ENCODE measurements at places on chromosomes 6 and 20. TPM values are rescaled to one million over a fixed set of nuclear protein-coding genes. Genes with fewer than 3 reads are reported as not detected.

GRCh38 chr6:12150812-12151432 is 138.8 kb downstream of the HIVEP1 start:
- no peaks in the 10 kb centered on the region for H3K4me1 ChIP-seq
- H3K27me3 ChIP-seq, result no peaks in the 10 kb centered on the region

DNA sequence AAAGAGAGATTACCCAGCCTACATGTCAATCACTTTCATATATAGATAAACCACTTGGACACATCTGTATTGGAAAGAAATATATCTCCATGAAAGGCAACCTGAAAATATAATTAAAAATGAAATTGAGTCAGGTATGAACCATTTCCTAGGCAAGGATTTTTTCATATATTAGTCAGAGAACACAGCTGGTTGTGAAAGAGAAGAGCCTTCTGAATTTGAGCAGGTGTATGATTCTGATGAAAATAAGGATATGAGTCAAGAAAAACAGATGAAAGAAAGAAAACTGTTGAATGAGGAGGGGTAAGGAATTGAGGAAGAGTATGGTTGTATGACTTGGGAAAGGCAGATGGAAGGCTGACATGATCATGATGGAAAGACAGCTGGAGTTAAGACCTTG is 441.1 kb downstream of the HAO1 start:
- H3K27me3 ChIP-seq, result no peaks in the 10 kb centered on the region
- H3K4me1 ChIP-seq, result no peaks in the 10 kb centered on the region
- H3K36me3 ChIP-seq, result no peaks in the 10 kb centered on the region

DNA sequence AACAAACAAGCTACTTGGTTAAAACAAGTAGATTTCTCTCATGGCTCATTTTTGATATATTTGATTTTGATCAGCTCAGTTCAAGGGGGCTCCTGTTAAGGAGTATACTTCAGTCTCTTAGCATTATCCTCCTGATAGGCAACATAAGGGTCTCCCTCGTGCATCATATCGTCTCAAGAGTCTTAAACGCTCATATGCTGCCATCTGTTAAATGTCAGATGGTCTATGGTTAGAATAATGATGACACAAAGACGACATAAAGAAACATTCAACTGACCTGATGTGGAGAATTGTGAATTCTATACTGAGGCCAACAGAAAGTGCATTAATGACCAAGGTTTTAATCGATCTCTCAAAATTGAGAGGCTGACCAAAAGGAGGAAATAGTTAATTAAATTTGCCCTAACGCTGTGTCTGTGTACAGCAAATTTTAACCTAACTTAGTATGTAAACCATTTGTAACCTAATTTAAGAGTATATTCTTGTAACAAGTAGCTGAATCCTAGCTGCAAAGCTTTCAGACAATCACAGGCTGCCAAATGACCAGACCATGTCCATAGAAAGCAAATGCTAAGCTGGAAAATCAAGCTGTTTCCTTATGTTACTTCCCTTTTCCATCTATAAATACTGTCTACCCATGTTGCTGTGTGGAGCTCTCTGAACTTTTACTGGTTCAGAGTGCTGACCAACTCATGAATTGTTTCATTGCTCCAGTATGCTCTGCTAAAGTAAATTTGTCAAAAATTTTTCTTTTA is 1688.5 kb downstream of the GRIK2 start:
- no peaks in the 10 kb centered on the region for H3K27me3 ChIP-seq
- no peak for DNase-seq
- no peak overlapping the region for H3K27ac ChIP-seq

DNA sequence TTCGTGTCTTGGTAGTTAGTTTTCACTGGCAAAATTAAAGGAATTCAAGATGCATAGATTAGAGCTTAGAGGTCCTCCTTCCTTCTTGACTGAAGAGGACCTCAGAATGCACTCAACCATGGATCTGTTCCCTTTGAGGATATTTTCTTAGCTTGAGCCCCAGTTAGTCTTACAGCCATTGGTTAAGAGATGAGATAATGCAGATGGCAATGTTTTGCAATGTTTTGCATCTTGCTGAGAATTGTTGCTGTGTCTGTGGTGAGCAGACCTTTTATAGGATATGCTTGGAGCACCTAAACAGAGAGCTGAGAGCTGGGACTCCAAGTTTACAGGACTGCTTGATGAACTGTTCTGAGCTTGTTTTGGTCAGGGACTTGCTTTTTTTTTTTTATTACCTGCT is 107.5 kb downstream of the TMEM170B start:
- no peak overlapping the region for H3K4me3 ChIP-seq
- DNase-seq, result no peak
- no peaks in the 10 kb centered on the region for H3K27me3 ChIP-seq

- no peaks in the 10 kb centered on the region for H3K4me1 ChIP-seq
- no peaks in the 10 kb centered on the region for H3K36me3 ChIP-seq
- no peak overlapping the region for H3K4me3 ChIP-seq
- DNase-seq, result no peak
- H3K27ac ChIP-seq, result no peak overlapping the region
These were observed 113.3 kb downstream of the TMEM242 start for GRCh38 chr6:157209865-157210530.

DNA sequence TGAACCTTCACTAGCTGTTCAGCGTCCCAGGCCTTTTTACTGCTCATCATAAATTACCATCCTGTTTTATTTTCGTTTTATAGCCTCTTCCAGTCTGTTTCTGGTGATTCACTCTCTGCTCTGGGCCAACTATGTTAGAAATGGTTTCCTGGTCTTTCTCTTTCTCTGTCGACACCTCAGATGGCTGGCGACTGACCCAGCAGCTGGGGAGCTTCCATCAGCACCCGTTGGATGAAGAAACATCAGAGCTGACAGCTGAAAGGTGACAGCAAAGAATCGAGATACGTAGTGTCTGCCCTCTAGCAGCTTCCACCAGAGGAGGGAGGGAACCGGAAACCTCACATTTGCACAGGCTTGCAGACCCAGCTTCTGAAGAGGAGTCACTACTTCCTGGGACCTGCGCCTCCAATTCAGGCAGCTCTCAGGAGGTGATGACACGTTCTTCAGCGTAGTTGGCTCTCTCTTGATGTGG is 82.9 kb upstream of the MLN start:
- H3K36me3 ChIP-seq, result no peaks in the 10 kb centered on the region
- peak overlapping the region; percentile 70 for H3K27ac ChIP-seq
- H3K4me3 ChIP-seq, result no peak overlapping the region
- H3K4me1 ChIP-seq, result peaks cover 5% of the 10 kb centered on the region

- H3K27me3 ChIP-seq, result no peaks in the 10 kb centered on the region
- DNase-seq, result no peak
- no peaks in the 10 kb centered on the region for H3K36me3 ChIP-seq
- H3K4me1 ChIP-seq, result peaks cover 5% of the 10 kb centered on the region
- no peak overlapping the region for H3K4me3 ChIP-seq
- no peak overlapping the region for H3K27ac ChIP-seq
These were observed 140.4 kb upstream of the COL21A1 start for GRCh38 chr6:56387621-56388414.

GRCh38 chr6:43492673-43493072 is 15.3 kb downstream of the TJAP1 start:
- no peak overlapping the region for H3K4me3 ChIP-seq
- no peaks in the 10 kb centered on the region for H3K27me3 ChIP-seq
- no peak overlapping the region for H3K27ac ChIP-seq
- peaks cover 21% of the 10 kb centered on the region for H3K4me1 ChIP-seq

GRCh38 chr6:105373481-105373880 is 29.4 kb downstream of the PREP start:
- H3K36me3 ChIP-seq, result no peaks in the 10 kb centered on the region
- no peak overlapping the region for H3K27ac ChIP-seq
- no peak for DNase-seq
- H3K4me3 ChIP-seq, result no peak overlapping the region
- no peaks in the 10 kb centered on the region for H3K27me3 ChIP-seq
- no peaks in the 10 kb centered on the region for H3K4me1 ChIP-seq

DNA sequence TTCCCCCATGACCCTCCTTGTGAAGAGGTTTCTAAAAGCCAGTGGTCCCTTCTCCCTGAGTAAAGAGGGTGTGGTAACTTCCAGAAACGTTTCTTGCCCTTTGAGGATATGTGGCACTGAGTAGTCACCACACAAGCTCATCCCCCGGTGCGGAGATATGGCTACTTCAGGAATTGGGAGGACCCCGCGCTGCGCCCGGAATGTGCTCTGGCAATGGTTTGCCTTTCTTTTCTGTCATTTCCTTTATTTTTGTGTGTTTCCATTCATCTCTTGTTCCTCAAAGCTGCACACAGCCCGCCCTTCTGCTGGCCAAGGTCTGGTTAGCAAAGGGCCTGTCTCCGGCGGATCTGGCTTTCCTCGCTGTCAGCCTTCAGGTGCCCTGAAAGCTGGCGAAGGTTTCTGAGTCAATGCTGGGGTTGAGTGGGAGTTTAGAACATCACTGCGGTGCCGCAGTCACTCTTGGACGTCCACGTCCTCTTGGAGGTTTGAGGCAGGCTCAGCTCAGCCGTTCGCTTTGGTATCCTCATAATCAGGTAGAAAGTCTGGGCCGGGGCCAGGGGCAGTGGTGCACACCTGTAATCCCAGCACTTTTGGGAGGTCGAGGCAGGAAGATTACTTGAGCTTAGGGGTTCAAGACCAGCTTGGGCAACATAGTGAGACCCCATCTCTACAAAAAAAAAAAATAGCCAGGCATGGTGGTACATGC is 67.2 kb downstream of the TCP11 start:
- no peak overlapping the region for H3K27ac ChIP-seq
- H3K4me3 ChIP-seq, result no peak overlapping the region
- H3K27me3 ChIP-seq, result no peaks in the 10 kb centered on the region
- no peaks in the 10 kb centered on the region for H3K4me1 ChIP-seq
- no peaks in the 10 kb centered on the region for H3K36me3 ChIP-seq

DNA sequence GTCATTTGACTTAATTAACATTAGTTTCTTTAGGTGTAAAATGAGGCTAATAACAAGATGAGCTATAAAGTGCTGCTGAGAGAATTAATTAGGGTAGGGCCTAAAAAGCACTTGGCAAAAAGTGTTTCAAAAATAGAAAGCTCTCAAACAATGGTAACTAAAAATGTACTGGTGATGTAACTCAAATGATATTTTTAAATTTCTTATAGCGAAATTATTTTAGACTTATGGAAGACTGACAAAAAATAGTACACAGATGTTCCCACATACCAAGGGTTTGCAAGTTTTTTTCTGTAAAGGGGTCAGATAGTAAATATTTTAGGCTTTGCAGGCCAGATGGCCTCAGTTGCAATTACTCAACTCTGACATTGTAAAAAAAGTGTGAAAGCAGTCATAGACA is 190.7 kb upstream of the UFL1 start:
- H3K4me3 ChIP-seq, result no peak overlapping the region
- no peak overlapping the region for H3K27ac ChIP-seq
- H3K27me3 ChIP-seq, result no peaks in the 10 kb centered on the region
- no peak for DNase-seq

GRCh38 chr6:36129941-36130666 is at the start of gene MAPK13:
Gene MAPK13, plus strand, starts transcription at chr6:36130513. Its CDS starts 70 bp downstream, at chr6:36130583.
- no peaks in the 10 kb centered on the region for H3K36me3 ChIP-seq
- no peaks in the 10 kb centered on the region for H3K4me1 ChIP-seq
- DNase-seq, result no peak
- peak within 1 kb of the TSS; percentile 39 for H3K4me3 ChIP-seq
- no peak within 1 kb of the TSS for H3K27ac ChIP-seq

DNA sequence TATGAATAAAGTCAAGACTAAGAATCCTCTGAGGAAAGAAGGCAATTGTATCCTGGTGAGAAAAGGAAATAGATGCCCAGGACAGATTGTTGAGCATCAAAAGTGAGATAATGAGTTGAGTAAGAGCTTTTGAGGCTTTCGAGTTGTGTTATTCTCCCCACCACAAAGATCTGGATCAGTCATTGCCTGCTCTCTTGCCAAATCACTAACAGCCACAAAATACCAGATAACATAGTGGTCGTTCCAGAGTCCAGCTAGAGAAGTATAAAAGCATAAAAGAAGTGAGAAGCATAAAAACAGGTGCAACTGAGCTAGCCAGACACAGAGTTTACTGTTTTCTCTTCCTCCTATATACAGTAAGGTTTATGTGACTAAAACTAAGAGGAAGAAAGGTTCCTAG is 4.9 kb downstream of the SPINT4 start:
- H3K27ac ChIP-seq, result no peak overlapping the region
- H3K27me3 ChIP-seq, result no peaks in the 10 kb centered on the region
- DNase-seq, result no peak
- no peaks in the 10 kb centered on the region for H3K36me3 ChIP-seq

- no peaks in the 10 kb centered on the region for H3K36me3 ChIP-seq
- H3K27ac ChIP-seq, result peak within 1 kb of the TSS; percentile 95
- DNase-seq, result peak; percentile 96
- H3K4me1 ChIP-seq, result peaks cover 8% of the 10 kb centered on the region
These were observed at the start of gene SMIM29 for GRCh38 chr6:34248727-34249468. Gene SMIM29, minus strand, starts transcription at chr6:34249006. Its CDS starts 1,215 bp downstream, at chr6:34247791.

- no peak for DNase-seq
- H3K4me1 ChIP-seq, result peaks cover 4% of the 10 kb centered on the region
- H3K4me3 ChIP-seq, result peak overlapping the region; percentile 88
These were observed 865 bp downstream of the STK38 start for GRCh38 chr6:36546308-36546919.

DNA sequence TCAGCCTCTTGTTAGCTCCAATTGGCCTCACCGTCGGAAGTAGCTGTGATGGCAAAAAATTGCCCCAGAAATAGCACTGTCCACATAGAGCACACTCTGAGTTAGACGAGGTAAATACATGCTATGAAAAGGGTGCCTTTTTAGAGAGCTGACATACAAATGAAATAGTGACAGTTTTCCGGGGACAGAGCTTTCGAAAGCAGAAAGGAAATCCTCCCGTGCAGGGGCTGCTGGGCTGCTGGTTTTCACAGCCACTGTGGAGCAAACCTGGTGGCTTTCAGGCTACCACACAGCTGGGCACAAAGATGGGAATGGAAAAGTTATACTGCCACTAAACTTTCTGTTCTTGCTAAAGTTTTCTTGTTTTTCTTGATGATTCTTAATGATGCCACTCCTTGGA is 8.3 kb downstream of the SLPI start:
- H3K27ac ChIP-seq, result no peak overlapping the region
- no peaks in the 10 kb centered on the region for H3K4me1 ChIP-seq
- H3K4me3 ChIP-seq, result no peak overlapping the region
- H3K36me3 ChIP-seq, result no peaks in the 10 kb centered on the region
- DNase-seq, result no peak

GRCh38 chr6:161443848-161444247 is 170.0 kb upstream of the AGPAT4 start:
- no peak overlapping the region for H3K27ac ChIP-seq
- no peaks in the 10 kb centered on the region for H3K36me3 ChIP-seq
- no peaks in the 10 kb centered on the region for H3K27me3 ChIP-seq

GRCh38 chr20:58639182-58640146 is 11.6 kb upstream of the STX16 start:
- DNase-seq, result no peak
- H3K27me3 ChIP-seq, result no peaks in the 10 kb centered on the region
- no peak overlapping the region for H3K27ac ChIP-seq
- no peaks in the 10 kb centered on the region for H3K4me1 ChIP-seq

SLC44A4 gene
- total RNA-seq, result 46.1 TPM

BACH2 gene
- total RNA-seq, result 14.7 TPM

MYH7B gene
- not detected for total RNA-seq

FAM209B gene
- 0.79 TPM for total RNA-seq

OPN5 gene
- not detected for total RNA-seq

ZNF165 gene
- total RNA-seq, result 1.1 TPM

SLC35D3 gene
- total RNA-seq, result not detected

TGM3 gene
- total RNA-seq, result 0.21 TPM

DLK2 gene
- total RNA-seq, result 3.3 TPM

Measured in uterus (tissue), 4 donors.